ENCODE measurements at places on chromosomes 13 and 19.

GRCh38 chr19:3768015-3768747 lies 3.8 kb downstream of the RAX2 start:
- no peak for DNase-seq

DNA sequence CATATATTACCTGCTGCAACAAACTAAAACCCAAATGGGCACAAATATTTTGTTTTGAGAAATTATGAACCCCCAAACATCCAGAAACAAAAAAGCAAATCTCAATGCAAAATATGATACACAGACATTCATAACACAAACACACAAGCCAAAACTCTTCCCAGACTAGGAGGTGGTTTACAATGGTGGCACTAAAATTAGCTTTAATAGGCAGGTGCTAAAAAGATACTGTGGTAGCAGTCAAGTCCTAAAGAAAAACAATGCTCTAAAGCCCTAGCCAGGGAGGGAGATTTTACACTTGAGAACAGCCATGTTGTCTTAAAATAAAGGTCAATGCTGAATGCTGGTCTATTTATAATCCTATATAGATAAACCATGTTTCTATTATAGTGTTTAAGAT lies 65.0 kb downstream of the DOCK9 start:
- no peak for DNase-seq

DNA sequence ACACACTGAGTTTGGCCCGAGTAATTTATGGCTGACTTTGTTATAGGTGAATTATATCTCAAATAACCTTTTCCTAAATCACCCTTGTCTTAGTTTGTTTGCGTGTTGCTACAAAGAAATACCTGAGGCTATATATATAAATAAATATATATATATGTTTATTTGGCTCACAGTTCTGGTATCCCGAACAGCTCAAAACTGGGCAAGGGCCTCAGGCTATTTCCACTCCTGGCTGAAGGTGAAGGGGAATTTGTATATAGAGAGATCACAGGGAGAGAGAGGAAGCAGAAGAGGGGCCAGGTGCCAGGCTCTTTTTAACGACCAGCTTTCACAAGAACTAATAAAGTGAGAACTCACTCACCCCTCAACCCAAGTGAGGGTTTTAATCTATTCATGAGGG lies 159.9 kb upstream of the STARD13 start:
- DNase-seq = no peak

DNA sequence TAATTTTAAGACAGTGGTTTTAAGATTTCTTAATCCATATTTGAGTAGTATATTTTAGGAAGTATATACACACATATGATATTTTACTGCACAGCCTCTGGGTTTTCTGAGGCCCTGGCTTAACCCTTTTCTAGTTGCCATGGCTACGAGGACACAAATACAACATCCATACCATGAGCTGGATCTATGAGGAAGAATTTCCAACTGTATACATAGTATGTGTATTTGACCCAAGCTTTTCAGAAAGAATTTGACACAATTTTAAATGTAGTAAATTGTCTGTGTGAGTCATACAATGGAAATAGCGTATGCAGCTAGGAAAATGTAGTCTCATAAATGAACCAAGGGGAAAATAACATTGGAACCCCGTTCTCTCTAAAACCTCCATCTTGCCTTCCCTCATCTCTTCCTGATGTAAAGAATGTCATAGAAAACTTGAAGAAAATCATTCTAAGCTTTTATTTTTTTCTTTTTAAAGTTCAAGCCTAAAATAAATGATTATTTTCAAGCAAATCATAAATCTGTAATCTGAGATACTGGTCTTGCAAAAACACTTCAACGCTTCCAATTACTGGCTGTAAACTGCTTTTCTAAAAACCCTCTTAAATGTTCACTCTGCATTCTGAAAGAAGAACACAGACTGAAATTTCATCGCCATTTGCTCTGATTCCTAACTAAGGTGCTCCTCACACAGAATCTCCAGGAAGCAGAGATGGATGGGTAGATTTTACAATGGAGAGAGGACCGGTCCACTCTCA lies 172.4 kb downstream of the LACC1 start:
- no peak for DNase-seq

- DNase-seq = no peak
Measured at GRCh38 chr13:95411428-95412040, 110.3 kb upstream of the ABCC4 start.

- no peak for DNase-seq
Measured at GRCh38 chr19:9073806-9074205, 13.1 kb upstream of the OR1M1 start.

- no peak for DNase-seq
Measured at GRCh38 chr13:21531455-21531854, 72.4 kb upstream of the ZDHHC20 start.

GRCh38 chr13:32881777-32882145 lies 134.5 kb upstream of the KL start:
- no peak for DNase-seq

GRCh38 chr13:111906816-111907215 lies 160.1 kb upstream of the SOX1 start:
- no peak for DNase-seq
